ENCODE measurements at places on chromosomes 16 and 17. TPM values are rescaled to one million over a fixed set of nuclear protein-coding genes. Genes with fewer than 3 reads are reported as not detected.
A peak's percentile ranks its signal among the peaks of the same experiment; 100 is the strongest.

The KRT23 gene
- total RNA-seq: not detected

The ACSM3 gene
- total RNA-seq: 68.4 TPM

The CYGB gene
- 7.0 TPM for total RNA-seq

The HBA1 gene
- not detected for total RNA-seq

The GPR179 gene
- total RNA-seq: not detected

The MYL11 gene
- not detected for total RNA-seq

The SOCS1 gene
- 11.3 TPM for total RNA-seq

GRCh38 chr17:27362503-27362902 lies 68.6 kb downstream of the WSB1 start:
- DNase-seq: no peak

- DNase-seq: no peak
Observed at GRCh38 chr17:45222289-45222995, 757 bp downstream of the FMNL1 start.

DNA sequence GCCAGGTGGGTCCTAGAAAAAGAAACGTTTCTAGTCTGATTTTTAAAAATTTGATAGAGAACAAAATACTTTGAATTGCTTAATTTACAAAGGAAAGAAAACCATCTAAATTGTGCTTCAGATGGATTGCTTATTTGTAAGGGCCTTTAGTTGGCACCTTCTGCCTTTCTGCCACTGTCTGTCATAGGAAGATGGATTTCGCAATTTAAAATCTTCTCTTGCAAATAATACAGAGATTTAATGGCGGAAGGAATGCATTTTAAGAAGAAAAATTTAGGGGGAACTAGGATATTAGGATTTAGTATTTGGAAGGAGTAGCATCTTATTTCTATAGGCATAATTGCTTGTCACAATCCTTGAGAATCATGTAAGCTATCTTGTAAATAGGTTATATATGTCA lies 175.5 kb upstream of the RBL2 start:
- DNase-seq: no peak

- DNase-seq: no peak
Observed at GRCh38 chr17:72175787-72176515, 55.1 kb downstream of the SOX9 start.

GRCh38 chr16:11253009-11253994 lies 2.7 kb downstream of the SOCS1 start:
- no peak for DNase-seq

DNA sequence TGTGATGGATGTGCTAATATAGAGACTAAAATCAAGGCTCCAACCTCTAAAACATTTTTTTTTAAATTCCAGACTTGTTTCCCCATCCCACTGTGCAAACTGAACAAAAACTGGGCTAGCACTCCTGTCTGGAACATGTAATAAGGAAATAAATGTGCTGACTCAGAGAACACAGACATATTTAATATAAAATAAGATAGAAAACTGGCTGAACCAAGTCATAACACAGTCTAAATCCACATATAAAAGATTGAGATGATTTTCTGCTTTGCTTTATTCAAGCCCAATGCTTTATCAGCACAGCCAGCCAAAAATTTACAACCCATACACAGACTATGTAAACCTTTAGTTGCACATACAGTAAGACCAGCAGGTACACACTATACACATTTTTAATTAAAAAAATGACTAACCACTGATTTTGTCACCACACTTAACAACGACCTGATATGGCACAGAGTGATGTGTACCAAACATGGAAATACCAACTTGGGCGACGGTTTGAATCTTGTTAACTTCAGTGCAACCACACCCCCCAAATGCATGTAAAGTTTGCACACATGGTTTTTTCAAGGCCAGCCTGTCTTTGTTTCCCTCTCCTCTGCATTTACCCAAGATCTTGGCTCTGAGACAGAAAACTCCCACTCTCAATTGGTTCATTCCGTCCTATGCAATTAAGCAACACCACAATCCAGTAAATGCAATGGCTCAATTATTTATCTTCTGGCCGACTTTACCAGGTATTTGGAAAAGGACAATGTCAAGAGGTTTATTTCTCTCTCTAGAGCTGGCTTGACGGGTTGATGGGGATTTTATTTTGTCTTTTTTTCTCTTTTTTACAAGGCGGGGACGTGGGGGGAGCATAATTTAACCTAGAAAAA lies 1.2 kb downstream of the STAT3 start:
- DNase-seq: no peak

DNA sequence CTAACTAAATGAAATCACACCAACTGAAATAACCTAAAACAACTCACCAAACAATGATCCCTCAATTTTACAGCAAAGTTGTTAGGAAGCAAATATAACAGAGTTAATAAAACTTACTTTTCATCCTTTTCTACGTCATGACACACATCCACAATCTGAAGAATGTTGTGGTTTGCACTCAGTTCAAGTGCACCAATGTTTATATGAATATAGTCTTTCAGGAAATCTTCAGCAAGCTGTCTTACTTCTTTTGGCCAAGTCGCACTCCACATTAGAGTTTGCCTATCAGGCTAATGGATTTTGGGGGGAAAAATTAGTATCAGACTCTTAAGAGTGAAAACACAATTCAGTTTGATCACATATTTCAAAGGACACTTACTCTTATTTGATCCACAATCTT lies 3.3 kb downstream of the DDX5 start:
- no peak for DNase-seq

DNA sequence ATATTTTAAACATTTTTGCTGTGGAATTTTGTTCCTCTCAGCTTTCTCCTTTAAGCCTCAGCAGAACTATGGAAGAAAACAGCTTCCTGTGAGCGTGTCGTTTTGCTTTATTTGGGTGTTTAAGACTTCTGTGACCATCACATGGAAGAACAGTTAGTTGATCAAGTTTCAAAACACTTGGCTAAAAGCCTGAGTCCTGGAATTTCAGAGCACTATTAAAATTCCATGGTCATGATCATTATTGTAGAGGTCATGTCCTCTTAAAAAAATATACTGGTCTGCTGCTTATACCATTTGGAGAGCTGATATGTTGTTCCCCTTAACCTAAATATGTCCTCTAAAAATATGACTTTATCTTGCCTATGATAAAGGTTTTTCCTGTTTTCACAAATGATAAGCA lies 12.6 kb upstream of the CDR2 start:
- DNase-seq: peak; percentile 71

GRCh38 chr16:56677474-56677873 lies 4.8 kb upstream of the MT1X start:
- DNase-seq: no peak

DNA sequence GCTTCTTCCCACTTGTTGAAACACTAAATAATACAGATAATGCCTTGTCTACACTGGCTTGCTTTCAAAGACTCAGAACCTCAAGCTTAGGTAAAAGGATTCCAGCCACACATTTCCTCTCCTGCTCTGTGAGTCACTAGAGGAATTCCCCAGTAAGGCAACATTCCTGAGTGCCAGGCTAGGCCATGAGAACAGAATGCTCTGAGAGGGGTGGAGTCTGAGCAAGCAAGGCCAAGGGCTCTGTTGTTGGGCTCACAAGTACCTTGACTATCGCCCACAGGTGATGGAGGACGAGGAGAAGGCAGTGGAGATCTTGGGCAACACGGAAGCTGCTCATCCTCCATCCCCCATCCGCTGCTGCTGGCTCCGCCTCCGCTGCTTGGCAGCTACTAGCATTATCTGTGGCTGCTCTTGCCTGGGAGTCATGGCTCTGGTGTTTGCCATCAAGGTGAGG lies 6.7 kb upstream of the PHKG2 start:
- peak; percentile 78 for DNase-seq

DNA sequence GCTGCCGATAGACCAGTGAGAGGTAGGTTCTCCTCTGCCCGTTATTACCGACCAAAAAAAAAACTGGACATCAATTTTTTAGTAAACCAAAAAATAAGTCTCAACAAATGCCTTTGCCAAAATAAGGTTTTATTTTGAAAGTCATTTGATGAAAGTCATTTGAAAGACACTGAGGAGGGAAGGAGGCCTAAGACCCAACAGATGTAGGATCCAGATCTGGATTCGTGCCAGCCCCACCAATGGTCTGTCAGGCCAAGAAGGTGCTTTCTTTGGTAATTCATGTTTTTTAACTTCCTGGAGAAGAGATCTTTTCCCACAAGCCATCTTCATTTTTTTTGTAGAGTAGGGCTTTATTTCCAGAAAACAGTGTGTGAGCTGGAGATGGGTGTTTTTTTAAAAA lies 18.1 kb downstream of the NTAN1 start:
- no peak for DNase-seq

GRCh38 chr17:79797492-79798298 lies 818 bp upstream of the CBX8 start:
- no peak for DNase-seq

DNA sequence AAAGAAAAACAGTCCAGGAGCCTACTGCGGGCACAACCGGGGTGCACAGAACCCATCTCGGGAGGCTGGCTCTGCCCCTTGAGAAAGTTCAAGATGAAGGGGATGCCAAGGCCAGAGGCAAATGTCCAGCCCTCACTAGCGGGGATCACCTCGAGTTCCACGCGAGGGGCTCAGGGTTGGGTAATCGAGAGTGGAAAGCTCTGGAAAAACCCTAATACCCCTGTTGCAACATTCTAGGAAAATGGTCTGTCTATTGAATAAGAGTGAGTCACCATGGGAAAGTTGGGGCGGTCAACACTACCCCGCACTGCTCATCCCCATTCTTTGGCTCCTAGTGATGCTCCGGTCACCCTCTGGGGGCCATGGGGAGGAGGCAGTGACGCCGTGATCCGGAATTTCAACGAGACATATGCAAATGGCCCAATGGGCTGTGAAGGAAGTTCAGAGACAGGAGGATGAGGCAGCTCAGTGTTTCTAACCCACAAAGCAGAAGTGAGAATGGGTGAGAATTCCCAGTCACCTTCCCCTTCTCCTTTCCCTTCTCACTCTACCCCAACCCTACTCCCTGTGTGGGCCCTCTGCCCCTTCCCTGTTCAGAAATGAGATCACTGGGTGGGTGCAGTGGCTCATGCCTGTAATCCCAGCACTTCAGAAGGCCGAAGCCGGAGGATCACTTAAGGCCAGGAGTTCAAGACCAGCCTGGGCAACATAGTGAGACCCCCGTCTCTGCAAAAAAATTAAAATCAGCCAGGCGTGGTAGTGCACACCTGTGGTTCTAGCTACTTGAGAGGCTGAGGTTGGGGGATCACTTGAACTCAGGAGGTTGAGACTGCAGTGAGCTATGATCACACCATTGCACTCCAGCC lies 22.4 kb downstream of the SOCS3 start:
- no peak for DNase-seq

DNA sequence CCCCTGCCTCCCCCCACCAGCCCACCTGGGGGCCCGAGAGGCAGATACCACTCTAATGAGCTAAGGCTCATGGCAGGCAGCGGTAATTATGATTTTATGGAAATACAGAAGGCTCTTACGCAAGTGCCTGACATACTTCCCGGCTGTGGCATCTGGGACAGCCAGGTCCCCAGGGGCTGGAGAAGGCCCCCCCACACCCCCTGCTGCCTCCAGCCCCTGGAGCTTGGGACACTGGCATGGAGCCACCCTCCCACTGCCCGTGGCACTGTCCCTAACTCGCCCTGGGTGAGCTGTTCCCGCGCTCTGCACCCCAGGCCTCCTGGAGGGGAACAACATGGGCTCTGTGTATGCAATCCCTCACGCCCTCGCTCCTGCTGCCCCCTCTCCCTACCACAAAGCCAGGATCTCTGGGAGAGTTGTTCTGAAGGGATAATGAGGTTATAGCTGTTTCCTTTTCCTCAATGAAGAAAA lies 5.4 kb upstream of the STAC2 start:
- DNase-seq: no peak

GRCh38 chr17:78828470-78829185 lies 12.0 kb downstream of the USP36 start:
- DNase-seq: no peak

DNA sequence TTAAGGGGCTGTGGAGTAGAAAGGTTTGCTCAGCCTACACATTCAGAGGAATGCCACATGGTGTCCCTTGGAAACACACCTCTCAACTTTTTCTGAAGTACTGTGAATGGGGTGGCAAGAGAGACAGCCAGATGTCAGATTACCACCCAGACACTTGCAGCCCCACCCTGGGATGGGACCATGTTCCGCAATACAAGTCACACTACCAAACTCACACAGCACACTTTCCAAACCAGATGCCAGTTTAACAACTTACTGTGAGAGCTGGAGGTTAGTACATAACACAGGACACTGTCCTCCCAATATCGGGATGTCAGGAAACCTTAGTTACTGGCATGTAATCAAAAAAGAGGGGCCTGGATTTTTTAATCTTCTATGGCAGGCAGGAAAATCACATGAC lies 7.9 kb downstream of the USP7 start:
- DNase-seq: no peak

- no peak for DNase-seq
Observed at GRCh38 chr17:44636562-44636961, 19.7 kb upstream of the MEIOC start.

DNA sequence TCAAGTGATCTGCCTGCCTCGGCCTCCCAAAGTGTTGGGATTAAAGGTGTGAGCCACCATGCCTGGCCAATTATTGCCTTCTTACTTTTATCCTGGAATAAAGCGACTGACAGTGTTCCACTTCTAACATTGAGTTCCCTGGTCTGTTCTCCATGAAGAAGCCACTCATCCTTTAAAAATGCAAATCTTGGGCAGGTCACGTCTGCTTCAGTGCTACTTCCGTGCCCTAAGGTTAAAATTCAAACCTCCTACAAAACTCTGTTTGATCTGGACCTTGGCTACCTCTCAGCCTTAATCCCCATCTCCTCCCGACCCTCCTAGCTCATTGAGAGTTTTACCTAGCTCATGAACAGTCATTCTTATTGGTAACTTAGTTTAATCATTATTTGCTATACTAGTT lies 9.6 kb upstream of the SHISA9 start:
- no peak for DNase-seq

GRCh38 chr17:68973098-68973846 lies 18.1 kb upstream of the ABCA8 start:
- DNase-seq: no peak

DNA sequence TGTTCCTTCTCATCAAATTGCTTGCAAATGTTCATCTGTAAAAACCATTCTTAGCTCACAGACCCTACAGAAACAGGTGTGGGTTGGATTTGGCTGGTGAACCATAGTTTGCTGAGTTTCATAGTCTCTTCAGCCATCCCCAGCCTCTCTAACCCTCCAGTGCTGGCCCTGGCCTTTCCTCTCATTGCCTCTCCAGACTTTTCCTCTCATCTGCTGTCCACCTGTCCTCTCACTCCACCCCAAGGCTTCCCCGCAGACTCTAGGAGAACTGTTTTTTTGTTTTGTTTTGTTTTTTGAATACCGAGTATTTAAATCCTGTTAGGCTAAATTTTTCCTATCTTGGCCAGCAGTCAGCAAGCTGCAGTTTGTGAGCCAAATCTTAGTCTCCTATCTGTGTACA lies 41.1 kb downstream of the MEOX1 start:
- no peak for DNase-seq

DNA sequence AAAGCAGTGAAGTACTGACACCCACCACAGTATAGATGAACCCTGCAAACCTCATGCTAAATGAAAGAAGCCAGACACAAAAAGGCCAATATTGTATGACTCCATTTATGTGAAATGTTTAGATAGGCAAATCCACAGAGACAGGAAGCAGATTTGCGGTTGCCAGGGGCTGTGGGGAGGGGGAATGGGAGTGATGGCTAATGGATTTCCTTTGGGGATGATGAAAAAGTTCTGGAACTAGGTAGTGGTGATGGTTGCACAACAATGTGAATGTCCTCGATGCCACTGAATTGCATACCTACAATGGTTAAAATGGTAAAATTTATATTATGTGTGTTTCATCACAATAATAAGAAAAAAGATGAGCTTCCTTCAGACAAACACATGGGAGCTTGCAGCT lies 28.4 kb upstream of the WFIKKN2 start:
- DNase-seq: no peak

GRCh38 chr16:23974223-23974622 lies 138.4 kb downstream of the PRKCB start:
- DNase-seq: no peak

Data from glomerular endothelial cell (primary cell).